ENCODE measurements at places on chromosomes 7 and 10.

DNA sequence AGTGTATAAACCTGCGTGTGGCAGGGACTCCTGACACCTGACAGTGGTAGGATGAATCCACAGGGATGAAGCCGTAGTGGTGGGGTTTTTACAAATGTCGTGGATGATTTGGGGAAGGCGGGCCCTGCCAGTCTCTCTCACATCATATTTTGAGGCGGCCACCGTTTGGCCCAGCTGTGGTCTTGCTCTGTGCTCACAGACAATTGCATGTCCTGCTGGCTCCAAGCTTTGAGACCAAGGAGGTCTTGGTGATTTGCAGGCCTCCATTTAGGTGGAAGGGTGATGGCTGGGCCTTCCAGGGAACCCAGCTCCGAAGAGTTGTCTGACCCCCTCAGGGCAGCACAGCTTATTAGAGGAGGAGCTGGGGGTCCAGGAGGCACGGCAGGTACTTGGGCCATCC is 151.1 kb upstream of the SHH start:
- DNase-seq = no peak

DNA sequence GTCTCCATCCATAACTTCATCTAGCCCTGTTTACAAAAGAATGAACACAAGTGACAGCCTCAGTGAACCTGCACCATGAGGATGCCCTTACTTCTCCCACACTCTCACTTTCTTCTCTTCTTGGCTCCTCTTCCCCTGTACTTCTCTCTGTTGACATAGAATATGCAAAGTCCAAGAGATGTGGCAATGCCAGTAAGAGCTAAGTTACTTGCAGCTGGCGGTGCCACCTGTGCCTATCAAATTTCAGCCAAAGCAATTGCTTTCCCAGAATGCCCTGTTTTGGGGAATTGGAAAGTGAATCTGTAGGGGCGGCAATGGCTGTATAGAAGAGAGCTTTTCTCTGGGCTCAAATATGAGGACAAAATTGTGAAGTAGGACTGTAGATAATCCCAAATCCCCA is 557.8 kb downstream of the AUTS2 start:
- DNase-seq = no peak

DNA sequence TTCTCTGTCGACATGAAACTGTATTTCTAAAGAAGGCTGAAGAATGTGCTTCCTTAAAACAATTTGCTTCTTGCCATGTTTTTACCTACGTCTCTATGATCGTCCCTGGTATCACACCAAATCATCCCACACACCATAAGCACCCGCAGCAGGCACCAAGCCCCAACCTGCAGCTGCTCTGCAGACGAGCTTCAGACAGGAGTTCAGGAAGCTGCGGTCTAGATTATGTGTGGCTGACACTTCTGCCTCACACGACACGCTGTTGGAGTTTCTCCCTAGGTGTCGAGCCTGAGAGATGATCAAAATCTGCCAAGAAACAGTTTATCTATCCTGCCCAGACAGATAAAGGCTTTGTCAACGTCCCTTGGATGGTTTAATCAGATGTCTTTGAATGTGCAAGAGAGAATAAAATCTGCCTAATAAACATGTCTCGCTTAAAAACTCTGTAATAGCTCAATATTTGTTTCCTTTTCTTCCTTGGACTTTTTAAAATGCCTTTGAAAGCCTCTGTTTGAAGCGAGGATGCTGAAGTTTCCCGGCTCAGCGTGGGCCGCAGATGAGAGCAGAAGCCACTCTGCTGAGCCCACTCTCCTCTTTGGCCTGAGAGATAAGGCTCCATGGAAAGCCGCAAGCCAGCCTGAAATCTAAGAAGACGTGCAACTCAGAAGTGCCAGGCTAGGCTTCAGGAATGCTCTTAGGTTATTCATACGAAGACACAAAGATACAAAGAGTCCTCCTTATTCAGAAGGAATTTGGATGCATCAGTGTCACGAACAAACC is 158.3 kb upstream of the PFKP start:
- DNase-seq = no peak

- DNase-seq = no peak
Measured at GRCh38 chr10:88608780-88609179, 22.2 kb downstream of the LIPJ start.

GRCh38 chr10:8172604-8173003 is 118.1 kb downstream of the GATA3 start:
- DNase-seq = no peak

- DNase-seq = no peak
Measured at GRCh38 chr7:28626624-28627262, 214.4 kb downstream of the CREB5 start.

DNA sequence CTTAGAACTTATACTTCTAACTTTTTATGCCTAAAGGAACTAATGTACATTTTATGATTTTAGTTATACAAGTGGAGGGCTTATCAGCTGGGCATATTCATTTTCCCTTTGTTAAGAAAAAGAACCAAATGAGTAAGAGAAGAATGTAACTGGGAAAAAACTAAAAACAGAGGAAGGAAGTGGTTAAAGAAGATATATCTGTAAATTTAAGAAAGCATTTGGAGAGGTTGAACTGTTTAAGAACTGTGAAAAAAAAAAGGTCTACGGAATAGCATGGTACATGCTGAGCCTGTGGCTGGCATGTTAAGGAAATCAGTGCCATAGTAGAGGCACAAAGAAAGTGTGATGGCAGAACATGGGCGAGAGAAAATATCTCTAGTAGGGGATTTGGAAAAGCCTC is 6.2 kb downstream of the MDFIC start:
- DNase-seq = no peak

DNA sequence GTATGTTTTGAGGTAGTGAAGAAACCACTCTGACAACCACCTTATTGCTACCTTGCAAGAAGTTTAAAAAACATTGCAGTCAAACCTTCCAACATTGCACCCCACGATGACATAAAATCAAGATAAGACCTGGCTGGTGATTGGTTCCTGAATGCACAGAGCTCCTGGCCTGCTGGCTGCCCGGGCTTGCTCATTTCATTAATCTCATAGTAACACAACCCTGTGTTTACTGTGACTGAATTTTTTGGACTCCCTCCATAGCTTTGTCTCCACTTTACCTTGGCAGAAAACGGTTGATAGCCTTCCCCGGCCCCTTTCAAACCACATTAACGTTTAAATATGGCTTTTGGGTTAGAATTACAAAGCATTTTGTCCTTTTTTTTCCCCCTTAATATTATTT is 27.5 kb downstream of the VWA2 start:
- no peak for DNase-seq

GRCh38 chr7:135501402-135501801 is 8.5 kb downstream of the CNOT4 start:
- no peak for DNase-seq

- no peak for DNase-seq
Measured at GRCh38 chr10:127798111-127798510, 61.1 kb downstream of the FOXI2 start.

GRCh38 chr7:87032604-87033339 is 26.7 kb downstream of the ELAPOR2 start:
- DNase-seq = no peak

DNA sequence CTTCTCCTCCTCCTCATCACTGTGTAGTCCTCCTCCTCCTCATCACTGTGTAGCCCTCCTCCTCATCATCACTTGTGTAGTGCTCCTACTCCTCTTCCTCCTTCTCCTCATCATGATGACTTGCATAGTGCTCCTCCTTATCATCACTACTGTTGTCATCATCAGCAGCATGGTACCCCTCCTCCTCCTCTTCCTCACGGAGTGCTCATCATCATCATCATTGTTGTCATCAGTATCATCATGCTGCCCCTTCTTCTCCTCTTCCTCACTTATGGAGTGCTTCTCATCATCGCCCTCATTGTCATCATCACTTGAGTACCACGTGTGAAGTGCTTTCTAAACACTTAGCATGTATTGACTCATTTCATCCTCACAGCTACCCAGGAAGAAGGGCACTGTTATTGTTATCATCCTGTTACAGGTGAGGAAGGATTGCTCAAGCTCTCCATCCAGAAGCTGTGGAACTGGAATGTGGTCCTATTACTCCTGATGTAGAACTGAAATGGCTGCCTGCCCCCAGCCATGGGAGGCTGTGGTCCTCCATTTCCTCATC is 122.8 kb upstream of the SHH start:
- DNase-seq = no peak

- DNase-seq = no peak
Measured at GRCh38 chr10:7153750-7154149, 257.1 kb downstream of the SFMBT2 start.

DNA sequence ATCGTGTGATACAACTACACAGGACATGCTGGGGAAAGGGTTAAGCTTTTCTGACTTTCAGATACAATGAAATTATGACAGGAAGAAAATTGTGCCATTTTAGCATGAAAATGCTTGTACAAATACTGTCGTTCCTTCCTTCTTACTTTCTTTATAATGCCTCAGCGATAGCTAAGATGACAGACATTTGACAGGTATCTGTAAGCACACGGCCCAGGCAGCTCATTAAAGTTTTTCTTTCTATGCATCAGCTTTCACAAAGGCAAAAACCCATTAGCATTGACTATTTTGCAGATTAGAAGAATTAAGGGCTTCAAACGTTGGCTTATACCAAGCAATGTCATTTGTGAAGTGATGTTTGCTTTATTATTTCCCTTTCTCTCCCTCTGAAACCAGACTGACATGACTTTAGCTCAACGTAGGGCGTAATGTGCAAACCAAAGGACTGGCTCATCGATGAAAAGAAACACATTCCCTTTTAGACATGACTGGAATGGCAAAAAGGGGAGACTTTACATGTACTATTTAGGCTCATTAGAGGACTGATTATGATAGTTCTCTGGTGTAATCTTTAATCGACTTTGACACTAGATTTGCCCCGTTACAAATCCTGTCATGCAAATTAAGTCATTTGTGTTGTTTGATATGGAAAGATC is 258.4 kb upstream of the SP8 start:
- DNase-seq = no peak

DNA sequence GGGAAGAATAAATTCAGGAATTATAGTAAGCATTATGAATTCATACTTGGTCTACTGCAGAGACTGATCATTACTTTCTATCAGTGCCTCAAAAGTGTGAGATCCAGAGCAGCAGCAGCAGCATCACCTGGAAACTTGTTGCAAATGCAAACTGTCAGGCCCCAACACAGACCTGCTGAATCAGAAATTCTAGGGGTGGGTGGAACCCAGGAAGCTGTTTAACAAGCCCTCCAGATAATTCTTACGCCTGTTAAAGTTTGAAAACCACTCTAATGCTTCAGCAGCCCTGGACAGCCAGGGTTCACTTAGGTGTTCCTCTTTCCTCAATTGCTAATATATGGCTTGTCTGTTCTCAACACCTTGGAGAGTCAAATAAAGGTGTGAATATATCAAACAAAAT is 19.5 kb downstream of the CACUL1 start:
- DNase-seq = no peak

- DNase-seq = no peak
Measured at GRCh38 chr7:121547544-121548092, 151.5 kb upstream of the FAM3C start.

- DNase-seq = no peak
Measured at GRCh38 chr10:71363936-71364335, 32.8 kb upstream of the CDH23 start.

DNA sequence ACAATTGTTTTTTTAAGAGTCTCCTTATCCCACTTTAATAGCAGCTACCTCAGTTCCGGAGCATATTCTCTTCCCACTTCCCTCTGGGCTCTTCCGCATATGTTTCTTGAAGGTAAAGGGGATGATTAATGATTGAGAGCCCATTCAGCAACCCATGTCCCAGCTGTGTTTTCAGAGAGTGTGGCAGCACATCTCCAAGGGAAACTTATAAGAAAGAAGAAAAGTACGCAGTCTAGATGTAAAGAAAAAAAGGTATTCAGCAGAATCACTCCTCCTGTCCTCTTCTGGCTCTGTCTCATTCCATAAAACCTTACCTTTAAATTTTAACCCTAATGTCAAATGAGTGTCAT is 9.7 kb upstream of the ANKRD7 start:
- DNase-seq = no peak

GRCh38 chr7:47968847-47969774 is 10.3 kb downstream of the HUS1 start:
- no peak for DNase-seq

- no peak for DNase-seq
Measured at GRCh38 chr7:1096156-1097119, 8.5 kb downstream of the GPER1 start.

- DNase-seq = no peak
Measured at GRCh38 chr7:146116521-146117222, at the start of gene CNTNAP2. Gene CNTNAP2 (plus strand): TSS chr7:146116801. CDS start chr7:146116877, 76 bp downstream.

DNA sequence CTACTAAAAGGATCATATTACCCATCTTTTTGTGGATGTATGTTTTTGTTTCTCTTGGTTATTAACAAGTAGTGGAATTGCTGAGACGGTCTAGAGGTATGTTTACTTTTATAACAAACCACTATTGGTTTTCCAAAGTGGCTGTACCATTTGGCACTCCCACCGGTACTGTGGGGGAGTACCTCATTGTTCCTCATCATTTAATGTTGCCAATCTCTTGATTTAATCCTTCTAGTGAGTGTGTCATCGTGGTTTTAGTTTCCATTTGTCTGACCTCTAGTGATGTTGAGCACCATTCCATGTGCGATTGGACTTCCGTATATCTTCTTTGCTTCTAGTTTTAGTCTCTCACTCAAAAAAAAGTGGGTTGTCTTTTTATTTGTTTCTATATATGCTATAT is 50.4 kb downstream of the RBM33 start:
- DNase-seq = no peak

GRCh38 chr10:106278383-106278782 is 886.1 kb downstream of the SORCS1 start:
- DNase-seq = no peak

DNA sequence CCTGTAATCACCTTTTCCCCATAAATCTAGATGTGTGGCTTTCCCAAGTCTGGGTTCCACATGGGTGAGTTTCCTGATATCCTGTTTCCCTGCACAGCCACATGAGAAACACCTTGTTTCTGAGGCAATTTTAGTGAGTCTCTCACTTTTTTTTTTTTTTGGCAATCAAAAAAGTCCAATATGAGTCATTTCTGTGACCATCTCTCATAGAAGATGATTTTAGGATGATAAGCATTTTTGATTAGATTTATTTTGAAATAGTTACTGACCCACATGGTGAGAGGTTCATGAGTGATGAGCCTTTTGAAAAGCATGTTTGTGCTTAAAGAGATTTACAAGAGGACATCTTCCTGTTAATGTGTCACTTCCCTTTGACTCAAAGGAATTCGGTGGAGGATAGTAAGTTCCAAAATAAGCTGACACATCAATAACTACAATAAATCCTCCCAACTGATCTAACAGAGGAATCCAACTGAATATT is 464.0 kb downstream of the INHBA start:
- DNase-seq = no peak

GRCh38 chr7:5488286-5488878 is 64.7 kb upstream of the TNRC18 start:
- DNase-seq = no peak

DNA sequence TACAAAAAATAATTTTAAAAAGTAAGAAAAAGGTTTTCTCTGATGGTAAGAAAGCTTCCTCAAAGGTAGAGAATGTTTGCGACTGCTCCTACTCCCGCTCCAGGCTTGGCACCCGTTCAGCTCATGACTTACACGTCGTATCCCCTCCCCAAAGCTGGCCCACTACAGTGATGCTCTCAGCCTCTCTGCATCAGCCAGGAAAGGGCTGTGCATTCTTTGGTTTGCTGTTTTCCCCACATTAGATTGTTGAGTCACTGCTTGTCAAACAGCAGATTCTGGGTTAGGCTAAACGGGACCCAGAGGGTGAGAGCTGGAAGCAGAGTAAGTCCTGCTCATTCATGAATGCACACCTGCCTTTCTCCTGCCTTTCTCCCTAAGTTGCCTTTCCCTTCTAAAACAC is 54.7 kb upstream of the NMT2 start:
- DNase-seq = no peak

Data from stimulated activated CD4-positive, alpha-beta T cell treated with anti-CD3 and anti-CD28 coated beads, Interleukin-1b, Interleukin-23, amount 100 ng/mL, for 1 hour (primary cell).